EL (cell line): ENCODE measurements at places on chromosomes 7 and 10.
A peak's percentile ranks its signal among the peaks of the same experiment; 100 is the strongest.

DNA sequence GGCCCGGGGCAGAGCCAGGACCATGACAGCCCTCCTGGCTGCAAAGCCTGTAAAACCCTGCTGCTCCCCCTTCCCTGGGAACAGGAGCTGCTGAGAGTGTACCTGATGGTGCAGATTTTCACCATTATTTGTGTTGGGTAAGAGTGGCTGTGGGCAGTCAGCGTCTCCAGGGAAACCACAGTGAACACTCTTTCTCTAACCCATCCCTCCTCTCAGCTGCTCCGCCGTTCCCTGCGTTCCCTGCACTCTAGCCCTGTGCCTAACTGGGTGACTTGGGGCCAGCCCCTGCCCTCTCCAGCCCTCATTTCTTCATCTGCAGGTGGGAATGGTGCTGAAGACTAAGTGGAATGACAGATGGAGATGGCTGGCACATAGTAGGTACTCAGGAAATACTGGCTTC is 75.9 kb upstream of the PCBD1 start:
- no peak for DNase-seq

GRCh38 chr10:682931-683447 is 6.5 kb downstream of the DIP2C start:
- no peak for DNase-seq

DNA sequence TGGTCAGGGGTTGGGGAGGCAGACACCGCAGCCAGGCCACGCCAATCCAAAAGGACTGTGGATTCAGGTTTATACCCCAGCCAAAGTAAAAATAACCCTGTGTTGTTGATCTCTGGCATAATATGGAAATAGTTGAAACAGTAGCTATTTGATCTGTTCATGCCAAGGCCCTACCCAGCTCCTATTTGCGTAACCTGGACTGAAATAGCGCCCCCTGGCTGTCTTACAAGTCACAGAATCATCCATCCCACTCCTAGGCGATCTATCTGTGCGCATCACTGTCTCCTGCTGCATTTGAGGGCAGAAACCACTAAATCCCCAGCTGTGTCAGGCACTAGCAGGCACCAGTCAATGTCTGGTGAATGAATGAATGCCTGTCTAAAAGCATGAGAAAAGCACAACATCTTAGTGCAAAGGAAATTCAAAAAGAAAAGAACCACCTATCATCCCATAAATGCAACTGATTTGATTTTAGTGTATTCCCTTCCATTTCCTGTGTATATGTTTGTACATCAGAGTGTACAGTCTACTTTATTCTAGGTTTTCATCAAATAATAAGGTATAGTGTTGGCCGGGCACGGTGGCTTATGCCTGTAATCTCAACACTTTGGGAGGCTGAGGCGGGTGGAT is 160.0 kb downstream of the SLIT1 start:
- peak; percentile 40 for DNase-seq

- peak; percentile 98 for DNase-seq
Observed at GRCh38 chr7:80942261-80943041, 23.6 kb upstream of the SEMA3C start.

- no peak for DNase-seq
Observed at GRCh38 chr10:20709708-20710107, 187.4 kb downstream of the NEBL start.
